ENCODE measurements at places on chromosomes 5 and 9.

DNA sequence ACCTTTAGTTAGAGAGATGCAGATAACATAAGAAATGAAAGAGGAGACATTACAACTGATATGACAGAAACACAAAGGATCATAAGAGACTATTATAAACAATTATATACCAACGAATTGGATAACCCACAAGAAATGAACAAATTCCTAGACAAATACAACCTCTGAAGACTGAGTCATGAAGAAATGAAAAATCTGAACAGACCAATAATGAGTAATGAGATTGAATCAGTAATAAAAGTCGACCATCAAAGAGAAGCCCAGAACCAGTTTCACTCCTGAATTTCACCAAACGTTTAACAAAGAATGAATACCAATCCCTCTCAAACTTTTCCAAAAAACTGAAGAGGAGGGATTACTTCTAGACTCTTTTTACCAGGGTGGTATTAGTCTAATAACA is 50.5 kb upstream of the PCAT7 start:
- no peak for DNase-seq

DNA sequence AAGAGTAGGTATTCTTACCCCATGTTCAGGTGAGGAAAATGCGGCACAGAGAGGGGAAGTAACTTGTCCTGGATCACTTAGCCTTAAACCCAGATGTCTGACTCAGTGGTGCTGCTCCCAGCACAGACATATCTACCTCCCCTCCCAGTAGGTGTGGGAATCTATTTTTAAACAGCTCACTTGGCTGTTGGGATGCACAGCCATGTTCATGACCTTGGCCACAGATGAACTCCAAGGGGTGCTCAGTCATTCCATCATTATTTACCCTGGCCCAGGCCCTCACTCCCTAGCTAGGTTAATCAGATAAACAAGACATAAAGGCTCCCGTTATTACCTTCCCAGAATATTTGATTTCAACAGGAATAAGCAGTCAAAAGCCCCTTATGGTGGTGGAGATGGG is 88.4 kb upstream of the IQGAP2 start:
- DNase-seq: no peak

DNA sequence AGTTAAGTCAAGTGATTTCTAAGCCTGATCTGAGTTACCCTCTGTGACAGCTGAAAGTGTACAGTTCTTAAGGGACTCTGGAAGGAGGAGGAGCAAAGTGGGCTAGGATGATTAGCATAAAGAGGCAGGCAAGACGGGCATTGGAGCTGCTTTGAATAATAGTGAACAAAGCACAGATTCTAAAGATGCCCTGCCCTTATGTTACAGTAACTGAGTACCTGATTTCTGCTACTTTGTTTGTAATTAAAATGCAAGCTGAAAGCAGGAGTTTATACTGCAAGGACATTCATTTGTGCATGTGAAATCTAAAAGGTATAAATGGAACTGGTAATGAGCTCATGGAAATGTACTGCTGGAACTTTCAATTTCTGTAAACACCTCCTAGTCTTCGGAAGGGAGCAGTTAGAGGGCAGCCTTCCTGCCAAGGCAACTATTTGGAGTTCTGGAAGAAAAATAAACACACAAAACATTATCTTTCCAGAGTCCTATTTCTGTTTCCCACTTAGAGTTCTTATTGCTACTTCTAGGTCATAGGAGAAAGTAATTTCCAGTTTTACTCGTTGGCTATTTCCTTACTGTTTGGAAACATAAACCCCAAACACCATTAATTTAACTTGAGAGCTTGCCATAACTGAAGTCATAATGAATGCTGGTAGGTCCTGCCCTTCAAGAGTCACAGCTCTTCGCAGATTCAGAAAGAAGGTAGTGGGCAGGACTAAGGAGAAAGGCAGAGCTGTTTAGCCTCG is at the start of gene RANBP3L:
Gene RANBP3L, minus strand, starts transcription at position 45 of the 746 bp plus-strand sequence. CDS start 486 bp downstream, outside the sequence.
- DNase-seq: no peak

- no peak for DNase-seq
These were observed 51.2 kb downstream of the SLC1A3 start for GRCh38 chr5:36657563-36657995.

DNA sequence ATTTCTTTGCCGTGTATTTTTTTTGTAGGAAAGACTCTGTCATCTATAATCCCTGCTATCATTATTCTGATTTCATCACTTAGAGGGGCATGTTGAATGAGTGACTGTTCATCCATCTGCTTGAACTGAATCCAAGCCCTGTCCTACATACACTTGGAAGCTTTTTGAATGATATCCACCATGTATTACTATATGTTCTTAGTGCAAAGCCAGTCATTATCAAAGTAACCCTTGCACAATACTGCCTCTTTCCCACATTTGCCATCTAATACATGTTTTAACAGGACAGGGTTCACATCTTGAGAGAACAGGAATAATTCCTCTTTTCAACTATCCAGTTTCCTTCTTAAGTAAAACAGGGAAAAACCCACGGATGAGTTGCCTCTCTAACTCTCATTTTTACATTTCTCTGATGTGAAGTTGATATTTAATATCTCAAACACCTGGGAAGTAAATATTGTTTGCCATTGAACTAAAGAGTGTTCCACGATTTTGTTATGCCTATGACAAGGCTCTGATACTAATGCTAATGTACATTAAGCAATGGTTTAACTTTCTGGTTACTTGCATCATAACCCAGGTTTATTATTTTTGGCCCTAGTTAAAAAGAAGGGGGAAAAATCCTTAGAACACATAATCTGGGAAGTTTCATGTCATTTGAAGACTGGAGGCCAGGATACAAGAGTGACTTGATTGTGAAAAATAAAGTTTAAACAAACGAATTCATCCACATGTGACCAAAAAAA is 103.7 kb upstream of the TARS1 start:
- DNase-seq: no peak

- no peak for DNase-seq
These were observed 288.5 kb upstream of the TUT7 start for GRCh38 chr9:86642721-86643120.

DNA sequence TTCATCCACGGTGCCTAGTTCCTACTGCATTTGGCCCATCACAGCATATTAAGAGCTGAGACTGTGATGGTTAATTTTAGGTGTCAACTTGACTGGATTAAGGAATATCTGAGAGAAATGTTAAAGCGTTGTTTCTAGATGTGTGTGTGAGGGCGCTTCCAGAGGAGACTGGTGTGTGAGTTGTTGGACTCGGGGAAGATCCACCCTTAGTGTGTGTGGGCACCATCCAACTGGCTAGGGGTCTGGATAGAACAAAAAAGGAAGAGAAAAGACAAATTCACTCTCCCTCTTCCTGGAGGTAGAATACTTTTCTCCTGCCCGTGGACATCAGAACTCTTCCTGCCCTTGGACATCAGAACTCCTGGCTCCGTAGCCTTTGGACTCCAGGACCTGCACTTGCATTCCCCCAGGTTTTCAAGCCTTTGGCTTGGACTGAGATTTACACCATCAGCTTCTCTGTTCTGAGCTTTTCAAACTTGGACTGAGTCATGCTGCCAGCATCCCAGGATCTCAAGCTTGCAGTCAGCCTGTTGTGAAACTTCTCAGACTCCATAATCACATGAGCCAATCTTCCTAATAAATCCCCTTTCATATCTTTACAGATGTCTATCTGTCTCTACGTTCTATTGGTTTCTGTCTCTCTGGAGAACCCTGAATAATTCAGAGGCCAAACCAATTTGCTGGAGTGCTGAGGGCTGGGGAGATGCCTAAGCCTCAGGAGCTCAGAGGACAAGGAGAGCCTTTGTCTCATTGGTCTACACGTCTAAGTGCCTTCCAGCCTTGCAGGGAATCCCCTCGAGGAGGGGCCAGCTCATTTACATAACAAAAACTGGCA is 164.5 kb downstream of the DCP2 start:
- DNase-seq: no peak

DNA sequence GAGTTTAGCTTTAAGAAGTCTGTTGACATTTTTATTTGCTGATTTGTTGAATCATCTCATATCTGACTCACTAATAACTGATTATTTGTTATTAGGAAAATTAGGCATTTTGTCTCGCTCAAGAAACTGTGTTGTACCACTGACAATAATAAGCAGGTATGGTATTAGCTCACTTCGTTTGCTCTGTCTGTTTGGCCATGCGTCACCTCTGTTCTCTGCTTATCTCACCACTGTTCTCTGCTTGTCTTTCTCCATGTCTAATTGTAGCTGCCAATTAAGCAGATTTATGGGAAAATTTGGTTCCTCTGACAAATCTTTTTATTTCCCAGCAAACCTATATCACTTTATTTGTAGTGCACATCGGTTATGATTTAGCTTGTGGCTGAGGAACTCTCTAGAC is 138.9 kb downstream of the WDR41 start:
- DNase-seq: no peak

DNA sequence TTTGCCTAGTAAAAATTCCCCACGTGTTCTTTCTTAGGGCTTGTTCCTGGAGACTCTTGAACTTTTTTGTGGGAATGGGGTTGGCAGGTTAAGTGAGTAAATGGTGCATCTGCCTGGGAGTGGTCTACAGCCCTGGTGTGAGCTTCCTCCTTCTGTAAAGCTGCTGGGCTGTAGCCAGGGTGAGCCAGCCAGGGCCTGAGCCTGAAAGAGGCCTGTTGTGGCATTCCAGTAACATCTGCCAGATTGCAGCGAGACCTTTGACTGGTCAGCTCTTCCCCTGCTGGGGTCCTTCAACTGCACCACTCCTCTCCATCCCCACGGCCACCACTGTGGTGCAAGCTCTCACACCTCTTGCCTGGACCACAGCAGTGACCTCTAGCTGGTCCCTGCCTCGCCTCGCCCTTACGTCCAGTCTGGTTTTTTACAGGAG is 47.5 kb downstream of the SLC22A5 start:
- no peak for DNase-seq

DNA sequence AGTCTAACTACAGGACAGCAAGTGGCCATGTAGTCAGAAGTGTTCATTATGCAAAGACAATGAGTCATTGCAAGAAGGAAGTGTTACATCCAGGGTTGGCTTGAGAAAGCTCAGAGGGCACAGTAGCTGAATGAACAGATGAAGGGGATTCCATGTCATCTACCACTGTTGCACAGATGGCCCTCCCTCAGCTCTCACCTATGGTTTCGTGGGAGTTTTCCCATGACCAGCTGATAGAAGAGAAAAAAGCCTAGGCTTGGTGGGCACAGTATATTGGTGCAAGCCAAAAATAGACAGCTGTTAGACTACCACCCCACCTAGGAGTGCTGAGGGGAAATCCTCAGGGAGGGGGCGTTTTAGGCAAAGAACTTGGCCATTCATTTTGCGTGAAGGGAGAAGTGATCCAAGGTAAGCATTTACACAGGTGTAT is 217.0 kb downstream of the DMRT2 start:
- DNase-seq: no peak

- DNase-seq: no peak
These were observed 626.7 kb upstream of the COX7C start for GRCh38 chr5:85990998-85991397.

GRCh38 chr5:57900381-57900944 is 417.9 kb upstream of the ACTBL2 start:
- DNase-seq: no peak

- DNase-seq: no peak
These were observed 92.3 kb downstream of the RAPGEF6 start for GRCh38 chr5:131542723-131543122.

All from NCI-H446 (cell line).